ENCODE measurements at places on chromosomes 7 and 10. TPM values are rescaled to one million over a fixed set of nuclear protein-coding genes. Genes with fewer than 3 reads are reported as not detected.

DNA sequence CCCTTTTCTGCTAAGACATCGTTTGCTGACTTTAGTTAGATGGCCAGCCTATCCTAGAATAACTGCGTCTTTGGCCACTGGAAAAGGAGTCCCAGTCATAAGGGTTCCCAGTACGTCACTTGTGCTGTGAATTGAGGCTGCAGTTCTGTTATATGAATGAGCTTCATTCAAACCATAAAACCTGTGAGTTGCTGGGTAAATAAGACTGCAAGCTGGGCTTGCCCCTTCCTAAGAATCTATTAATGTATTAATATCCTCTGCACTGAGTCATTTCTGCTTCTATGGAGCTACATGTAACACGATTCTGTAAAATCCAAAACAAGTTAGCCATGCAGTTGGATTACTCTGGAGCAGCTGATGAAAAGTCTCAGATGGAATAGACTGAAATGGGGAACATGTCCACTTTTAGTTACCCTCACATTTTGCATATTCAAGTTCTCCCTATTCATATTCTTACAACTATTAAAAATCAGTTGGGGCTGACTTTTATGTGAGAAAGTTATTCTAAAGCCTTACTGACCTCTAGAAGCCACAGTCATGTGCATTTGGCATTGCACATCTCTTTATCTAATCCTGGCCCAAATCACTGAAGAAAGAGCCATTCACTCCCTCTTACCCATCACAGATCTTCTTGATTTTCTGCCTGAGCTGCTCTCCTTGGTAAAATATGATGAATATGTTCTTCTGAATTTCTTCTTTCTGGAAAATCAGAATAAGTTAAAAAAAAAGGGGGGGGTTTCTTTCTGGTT is 41.8 kb upstream of the TMEM213 start:
- DNase-seq = no peak

DNA sequence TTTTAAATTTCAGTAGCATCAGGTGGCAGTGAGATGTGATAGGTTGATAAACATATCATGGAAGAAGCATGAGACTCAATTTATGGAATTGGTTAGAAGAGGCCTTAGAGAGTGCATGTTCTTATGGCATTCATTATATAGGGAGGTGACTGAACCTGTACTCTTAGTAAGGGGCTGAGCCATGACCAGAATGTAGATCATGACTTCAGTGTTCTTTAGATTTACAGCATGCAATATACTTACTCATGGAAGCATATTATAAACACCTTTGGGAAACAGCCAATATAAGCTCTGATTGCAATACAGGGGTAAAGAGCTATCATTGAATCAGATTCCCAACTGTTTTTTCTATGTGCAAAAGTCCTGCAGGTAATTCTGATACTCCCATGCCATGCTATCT is 50.2 kb downstream of the NT5C3A start:
- no peak for DNase-seq

The WEE2 gene
- total RNA-seq = 3.6 TPM

- no peak for DNase-seq
Measured at GRCh38 chr7:45865594-45866410, 7.1 kb downstream of the CCDC201 start.

The POLL gene
- 17.7 TPM for total RNA-seq

The SLC35G1 gene
- 19.3 TPM for total RNA-seq

GRCh38 chr10:34999532-34999931 is 90.6 kb downstream of the CUL2 start:
- no peak for DNase-seq

DNA sequence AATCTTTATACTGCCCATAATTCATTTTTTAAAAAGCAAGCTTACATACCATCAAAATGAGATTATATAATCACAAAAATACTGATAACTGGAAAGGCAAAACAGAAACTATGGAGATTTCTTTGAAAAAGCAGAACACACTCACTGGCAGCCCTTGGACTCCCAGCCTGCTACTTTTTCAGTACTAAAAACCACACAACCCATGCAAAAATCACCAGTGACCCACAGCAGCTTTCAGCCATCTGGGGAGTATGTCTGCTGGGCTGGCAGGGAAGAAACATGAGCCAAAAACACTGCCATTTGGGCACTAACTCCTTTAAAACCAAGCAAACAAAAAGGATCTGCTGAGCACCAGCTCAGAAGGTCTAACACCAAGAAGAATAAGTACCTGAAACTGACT is 80.0 kb upstream of the DDC start:
- no peak for DNase-seq

Data from hepatocyte (in vitro differentiated cells).